ENCODE measurements at places on chromosomes 2 and 18.

- no peak for DNase-seq
These were observed 301.4 kb upstream of the SYT4 start for GRCh38 chr18:43578706-43579105.

- DNase-seq: no peak
These were observed 46.3 kb downstream of the PPP1R1C start for GRCh38 chr2:182031956-182032355.

GRCh38 chr2:128384956-128385355, 66.3 kb upstream of the HS6ST1 start:
- no peak for DNase-seq

DNA sequence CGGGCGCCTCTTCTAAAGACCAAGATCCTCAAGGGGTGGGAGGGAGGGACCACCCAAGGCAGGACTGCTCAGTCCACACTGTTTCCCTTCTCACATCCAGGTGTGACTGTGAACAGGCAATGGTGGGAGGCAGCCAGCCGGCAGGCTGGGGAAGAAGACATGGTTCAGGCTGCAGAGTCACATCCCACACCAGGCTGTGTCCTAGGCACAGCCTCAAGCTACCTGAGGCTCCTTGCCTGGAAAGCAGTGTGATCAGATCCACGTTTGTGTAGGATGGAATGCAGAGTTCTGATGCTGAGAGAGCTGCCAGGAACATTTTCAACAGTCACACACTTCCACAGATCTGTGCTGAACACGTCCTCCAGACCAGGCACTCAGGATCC, 16.4 kb downstream of the SLC66A2 start:
- no peak for DNase-seq

DNA sequence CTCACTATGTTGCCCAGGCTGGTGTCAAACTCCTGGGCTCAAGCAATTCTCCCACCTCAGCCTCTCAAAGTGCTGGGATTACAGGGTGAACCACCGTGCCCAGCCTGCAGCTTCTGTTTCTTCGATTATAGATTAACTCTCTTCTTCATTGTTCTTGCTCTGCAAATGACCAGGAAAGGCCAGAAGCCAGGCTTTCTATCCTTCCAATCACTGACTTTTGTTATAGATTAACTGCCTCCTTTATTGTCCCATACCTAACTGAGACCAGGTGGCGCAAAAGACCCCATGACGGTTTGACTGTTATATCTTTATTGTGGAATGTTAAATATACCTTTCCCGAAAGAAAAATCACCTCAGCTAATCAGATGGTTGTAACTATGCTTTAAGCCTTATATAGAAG, 196.9 kb downstream of the MREG start:
- no peak for DNase-seq

DNA sequence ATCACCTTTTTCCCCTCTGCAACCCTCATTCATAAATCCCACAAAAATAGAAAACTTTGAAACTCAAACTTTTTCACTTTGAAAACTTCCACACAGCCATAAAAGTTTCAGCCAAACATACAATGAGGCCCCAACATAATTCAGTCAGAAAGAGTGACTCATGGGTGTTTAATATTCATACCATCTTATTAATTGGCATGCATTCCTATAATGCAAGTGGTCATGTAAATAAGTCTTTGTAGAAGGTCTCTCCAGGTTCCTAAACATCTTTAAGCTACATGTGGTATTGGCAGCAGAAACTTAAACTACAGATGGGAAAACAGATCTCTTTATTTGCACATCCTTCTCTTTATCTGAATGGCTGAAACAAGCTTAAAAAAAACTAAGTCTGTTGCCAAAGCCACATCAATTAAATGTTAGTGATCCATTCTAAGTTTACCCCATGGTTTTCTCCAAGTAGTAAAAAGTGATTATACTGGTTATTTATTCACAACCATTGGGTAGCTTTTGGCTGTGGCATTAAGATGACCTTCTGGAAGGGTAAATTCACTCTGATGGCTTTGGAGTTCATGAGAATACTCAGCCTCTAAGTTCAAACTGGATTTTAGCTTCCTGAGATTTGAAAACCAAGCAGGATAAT, 70.2 kb upstream of the LYPD1 start:
- DNase-seq: no peak

DNA sequence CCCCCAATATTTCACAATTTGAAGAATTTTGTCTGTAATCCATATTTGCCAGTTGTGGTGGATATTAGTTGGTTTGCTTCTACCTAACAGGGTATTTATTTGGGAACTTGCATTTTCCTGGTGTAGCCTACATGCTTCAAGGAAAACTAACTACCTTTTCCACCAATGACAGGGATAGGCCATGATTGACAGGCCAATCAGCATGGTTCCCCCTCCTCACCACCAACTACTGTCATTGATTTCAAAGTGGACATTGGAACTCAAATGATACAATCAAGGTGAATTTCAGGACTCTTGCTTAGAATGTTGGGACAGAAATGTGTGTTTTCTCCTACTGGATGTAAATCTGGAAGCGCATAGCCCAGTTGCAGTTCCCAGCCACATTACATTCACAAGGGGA, 10.1 kb upstream of the TANC1 start:
- DNase-seq: no peak

DNA sequence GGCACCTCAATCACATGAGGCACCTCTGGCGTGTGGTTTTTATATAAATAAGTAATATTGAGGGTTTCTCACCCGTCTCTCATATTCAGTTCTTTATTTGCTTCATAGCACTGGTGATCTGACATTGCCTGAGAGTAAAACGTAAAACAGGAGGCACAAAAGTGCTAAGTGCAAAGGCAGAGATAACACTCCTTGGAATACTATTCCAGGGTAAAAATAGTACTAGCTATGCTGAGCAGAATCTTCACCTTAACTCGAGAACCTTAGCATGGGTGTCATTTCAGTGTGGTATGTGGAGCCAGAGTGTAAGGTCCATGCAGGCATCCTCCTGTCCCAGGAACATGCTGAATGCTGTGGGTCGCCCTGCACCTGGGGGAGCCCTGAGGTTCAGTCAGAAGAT, 26.9 kb downstream of the ZCCHC2 start:
- no peak for DNase-seq

- no peak for DNase-seq
These were observed 133.8 kb upstream of the KCNH7 start for GRCh38 chr2:162972383-162972782.

DNA sequence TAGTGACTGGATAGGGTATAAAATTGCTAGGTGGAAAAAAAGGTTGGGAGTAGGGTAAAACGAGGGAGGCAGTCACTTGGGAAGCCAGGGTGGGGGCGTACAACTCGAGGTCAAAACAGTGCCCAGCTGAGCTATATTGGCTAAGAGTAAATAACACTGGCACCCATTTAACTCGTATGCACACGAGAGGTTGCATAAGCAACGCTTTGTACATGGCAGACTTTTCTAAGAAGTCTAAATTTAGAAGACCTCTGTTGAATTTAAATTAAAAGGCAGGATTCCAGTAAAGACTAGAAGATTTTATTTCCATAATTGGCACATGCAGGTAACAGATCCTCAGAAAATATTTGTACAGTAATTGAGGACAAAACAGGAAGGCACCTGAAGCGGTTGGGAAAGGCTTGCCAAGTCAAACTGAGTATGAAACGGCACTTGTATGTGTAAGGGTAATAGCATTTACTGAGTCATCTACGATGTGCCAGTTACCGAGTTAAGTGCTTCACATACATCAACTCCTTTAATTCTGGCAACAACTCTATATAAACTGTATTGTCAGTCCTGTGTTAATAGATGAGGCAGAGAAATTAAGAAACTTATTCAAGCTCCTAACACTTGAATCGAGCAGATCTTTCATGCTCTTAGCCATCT, 1.4 kb upstream of the MALT1 start:
- DNase-seq: no peak

DNA sequence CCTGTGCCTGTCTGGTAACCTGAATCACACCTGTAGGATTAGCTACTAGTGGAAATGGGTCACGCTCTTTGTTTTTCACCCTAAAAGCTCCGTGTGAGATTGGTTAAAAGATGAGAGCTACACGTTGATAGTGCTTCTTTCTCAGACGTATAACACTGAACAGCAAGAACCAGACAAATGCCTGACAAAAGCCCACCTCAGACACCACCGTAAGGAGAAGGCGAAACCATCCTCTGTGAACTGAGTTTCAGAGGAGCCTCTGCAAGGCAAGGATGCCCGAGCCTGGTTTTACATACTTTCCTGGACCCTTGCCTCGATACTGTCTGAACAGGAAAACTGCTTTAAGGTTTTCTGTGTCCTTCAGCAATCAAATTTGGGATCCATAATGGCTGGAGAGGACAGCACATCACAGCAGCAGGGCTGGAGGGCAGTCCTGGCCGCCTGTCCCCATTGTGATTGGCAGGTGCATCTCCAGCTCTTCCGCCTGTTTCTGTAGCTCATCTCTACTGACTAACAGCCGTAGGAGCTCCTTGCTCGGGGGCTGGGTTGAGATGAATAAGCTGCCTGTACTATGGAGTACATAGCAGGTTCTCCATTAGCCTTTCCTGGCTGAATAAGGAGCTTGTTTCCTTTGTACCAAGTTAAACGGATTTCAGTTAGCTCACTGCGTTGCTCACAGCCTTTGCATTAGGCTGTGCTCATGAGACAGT, 155.5 kb downstream of the MYT1L start:
- DNase-seq: no peak

DNA sequence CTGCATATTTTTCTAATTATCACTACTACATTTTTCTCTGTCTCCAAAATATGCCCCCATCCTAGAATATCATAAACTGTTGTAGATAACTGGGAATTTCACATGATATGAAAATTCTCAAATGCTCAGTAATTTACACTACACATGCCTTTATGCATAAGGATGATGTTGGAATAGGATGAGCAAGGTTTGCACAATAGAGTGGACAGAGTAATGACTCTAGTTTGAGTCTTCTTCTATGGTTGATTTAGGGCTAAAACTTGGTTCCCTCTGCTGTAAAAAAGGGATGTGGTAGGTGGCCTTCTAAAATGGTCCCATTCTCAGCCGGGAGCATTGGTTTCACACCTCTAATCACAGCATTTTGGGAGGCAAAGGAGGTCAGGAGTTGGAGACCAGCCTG, 129.9 kb downstream of the BCL11A start:
- no peak for DNase-seq

DNA sequence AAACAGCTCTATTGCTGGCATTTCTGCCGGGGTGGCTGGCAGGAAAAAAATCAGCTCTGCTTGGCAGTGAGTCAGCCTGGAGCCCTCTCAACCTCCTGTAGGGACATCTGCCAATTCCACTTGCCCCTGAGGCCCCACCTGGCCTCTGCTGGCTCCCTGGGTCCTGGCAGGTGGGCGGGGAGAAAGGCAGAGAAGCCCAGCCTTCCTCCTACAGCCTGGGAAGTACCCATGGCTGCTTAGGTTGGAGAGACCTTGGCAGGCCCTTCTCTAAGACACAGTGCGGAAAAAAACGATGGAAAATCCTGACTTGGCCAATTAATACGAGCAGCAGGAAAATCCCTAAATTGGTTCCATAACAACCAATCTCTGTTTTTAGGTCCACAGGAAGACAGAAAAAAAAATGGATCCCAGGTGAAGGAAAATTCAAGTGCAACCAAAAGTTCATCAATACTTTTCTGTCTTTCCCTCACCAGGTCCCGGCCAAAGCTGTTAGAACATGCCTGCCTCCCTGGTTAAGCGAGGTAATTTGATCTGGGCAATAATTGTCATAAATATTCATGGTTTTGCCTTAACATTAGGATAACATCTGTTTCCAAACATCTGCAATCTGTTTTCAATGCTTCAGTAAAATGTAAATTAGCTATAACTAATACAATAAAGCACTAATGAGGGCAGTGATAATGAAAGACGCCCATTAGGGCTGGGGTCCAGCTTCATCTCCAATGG, 245.9 kb downstream of the TFCP2L1 start:
- DNase-seq: no peak

- no peak for DNase-seq
These were observed 10.7 kb upstream of the IAH1 start for GRCh38 chr2:9463698-9464034.

DNA sequence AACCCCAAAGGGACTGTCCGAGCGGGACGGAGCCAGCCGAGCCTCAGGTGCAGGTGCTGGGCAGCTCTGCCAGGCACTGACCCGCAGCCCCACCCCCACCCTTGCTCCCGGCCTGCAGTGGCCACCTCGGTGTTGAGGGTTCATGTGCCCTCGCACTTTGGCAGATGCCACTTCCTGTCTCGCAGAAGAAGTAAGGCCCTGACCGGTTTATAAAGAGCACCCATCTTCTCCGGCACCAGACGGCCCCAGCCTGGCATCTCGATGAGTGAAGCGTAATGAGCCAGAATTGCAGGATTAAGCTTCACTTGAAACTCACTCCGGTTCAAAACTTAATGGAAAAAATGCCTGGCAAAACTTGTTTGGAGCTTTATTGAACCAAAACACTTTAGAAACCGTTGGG, 10.9 kb upstream of the NFATC1 start:
- DNase-seq: no peak

GRCh38 chr2:220463876-220464275, 836.4 kb downstream of the SLC4A3 start:
- DNase-seq: no peak

DNA sequence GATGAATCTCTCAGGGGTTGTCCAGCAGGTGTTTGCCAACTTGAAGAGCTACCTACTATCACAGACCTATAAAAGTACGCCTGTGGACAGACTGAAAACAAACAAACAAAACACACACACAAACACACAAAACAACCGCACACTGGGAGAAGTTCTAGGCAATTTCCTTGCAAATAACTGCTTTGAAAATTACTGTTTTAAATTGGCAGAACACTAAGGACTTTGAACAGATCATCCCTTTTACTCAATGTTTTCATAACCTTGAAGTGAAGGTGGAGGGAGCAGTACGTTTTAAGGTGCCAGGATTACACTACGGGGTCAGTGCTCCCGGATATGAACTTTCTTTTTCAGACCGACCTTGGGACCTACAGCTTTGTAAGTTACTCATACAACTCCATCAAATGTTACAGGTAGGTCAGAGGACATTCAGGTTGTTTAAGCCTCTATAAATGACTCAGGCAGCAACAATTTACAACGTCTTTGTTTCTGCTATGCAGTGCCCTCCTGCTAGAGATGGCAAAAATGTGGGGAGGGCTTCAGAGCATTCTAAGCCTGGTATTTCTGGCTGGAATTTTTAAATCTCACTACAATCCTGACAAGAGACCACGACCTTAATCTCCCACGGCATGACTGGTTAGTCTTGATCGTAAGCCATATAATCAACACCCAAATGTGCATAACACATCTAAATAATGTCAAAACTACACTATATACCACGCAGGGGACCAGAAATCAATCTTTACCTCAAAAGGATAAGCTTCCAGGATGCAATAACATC, 1.4 kb upstream of the SLC20A1 start:
- DNase-seq: no peak

DNA sequence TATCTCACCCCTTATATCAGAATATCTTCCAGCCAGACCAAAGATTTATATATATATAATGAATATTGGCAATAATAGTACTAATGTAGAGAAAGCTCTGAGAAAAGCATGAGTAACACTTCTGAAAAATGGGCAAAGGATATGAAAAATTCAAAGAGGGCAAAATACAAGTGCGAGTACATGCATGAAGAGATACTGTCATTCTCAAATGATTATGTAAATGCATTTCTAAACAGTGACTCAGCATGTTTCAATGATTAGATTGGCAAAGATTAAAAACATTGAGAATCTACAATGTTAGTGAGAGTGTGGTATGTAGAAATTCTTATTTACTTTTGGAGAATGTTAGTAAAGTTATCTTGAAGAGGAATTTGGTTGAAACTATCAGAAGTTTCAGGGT, 118.3 kb upstream of the NEDD4L start:
- DNase-seq: no peak

GRCh38 chr2:130376433-130377293, 20.8 kb downstream of the PTPN18 start:
- DNase-seq: no peak
